ENCODE measurements at places on chromosomes 11 and 22. TPM values are rescaled to one million over a fixed set of nuclear protein-coding genes. Genes with fewer than 3 reads are reported as not detected.
A peak's percentile ranks its signal among the peaks of the same experiment; 100 is the strongest.

Gene LRRC56
- total RNA-seq = 0.19 TPM

Gene FHIP1B
- 22.6 TPM for total RNA-seq

Gene SLC22A25
- total RNA-seq = not detected

Gene OR8D4
- not detected for total RNA-seq

DNA sequence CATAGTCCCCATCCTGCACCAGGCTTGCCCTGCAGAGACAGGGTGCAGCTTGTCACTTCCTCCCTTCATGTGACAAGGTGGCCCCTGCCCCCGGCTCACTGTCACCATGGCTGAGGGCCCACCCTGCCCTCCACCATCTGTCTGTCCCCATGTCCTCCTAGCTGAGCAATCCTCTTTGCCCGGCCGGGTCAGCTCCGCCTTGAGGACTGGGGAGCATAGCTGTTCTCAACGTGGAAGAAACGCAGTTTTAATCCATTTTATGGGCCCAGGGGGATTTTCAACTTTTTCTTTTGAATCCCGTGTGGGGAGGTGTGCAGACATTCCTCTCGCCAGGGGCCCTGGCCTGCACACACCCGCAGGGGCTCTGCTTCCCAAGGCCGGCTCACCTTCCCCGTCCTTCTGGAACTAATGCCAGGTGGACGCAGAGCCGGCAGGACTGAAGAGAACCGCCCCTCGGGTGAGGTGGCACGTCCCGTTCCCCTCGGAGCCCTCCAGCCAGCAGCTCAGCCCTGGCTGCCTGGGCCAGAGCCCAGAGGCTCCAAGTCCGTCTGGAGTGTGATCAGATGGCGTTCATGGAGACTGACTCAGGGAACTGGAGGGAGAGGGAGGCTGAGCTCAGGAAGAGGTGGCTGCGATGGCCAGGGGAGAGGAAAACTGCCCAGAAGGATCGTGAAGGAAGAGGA, 1108.7 kb downstream of the BRD1 start:
- H3K4me3 ChIP-seq = no peak overlapping the region
- H3K4me1 ChIP-seq = no peaks in the 10 kb centered on the region
- peaks cover 61% of the 10 kb centered on the region for H3K27me3 ChIP-seq

DNA sequence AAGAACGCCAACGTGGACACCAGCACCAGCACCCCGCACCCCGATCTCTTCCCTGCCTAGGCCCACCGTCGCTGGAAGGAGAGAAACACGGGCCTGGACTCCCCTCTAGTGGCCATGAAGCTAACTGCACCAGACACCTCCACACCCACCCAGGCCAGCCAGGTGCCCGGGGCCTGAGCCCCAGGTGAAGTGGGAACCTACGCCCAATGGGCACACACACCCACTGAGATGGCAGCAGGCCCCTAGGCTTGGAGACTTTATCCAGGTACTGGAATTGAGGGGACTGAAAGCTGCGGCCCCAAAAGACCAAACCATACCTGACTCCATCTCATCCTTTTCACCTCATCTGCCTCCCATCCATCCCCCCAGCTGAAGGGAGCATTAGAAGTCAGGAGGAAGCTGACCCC, 81.0 kb downstream of the BUD13 start:
- no peaks in the 10 kb centered on the region for H3K27me3 ChIP-seq
- no peak overlapping the region for H3K27ac ChIP-seq

DNA sequence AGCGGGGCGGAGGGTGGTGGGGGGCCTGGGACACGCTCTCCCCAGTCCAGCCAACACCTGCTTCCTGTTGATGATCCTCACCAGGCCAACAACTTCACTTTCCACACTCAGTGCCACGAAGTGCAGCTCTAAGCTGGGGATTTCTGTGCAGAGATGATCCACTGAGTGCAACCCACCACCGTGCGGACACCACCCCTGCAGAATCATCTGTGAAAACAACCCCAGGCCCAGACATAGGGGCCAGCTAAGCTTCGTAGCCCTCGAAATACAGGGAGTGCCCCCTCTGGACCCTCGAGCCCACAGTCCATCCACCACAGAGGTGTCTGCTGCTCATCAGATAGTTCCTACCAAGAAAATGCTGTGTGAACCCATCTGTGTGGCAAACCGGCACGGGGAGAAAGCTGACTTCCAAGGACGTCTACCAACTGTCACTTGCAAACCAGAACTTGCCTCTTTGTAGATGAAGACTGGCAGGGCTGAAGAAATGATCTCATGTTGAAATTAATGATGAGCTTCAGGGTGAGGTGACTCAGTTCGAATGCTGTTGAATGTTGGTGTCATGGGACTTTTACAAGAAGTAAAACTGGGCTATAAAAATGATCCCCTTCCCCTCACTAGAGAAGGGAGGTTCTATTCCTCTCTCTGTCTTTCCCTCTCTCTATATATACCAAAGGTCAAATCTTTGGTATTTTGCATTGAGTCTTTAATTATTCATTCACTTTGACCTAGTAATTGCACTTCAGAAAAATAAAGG, 73.4 kb downstream of the MYEOV start:
- H3K36me3 ChIP-seq = no peaks in the 10 kb centered on the region
- H3K4me3 ChIP-seq = no peak overlapping the region
- peak; percentile 89 for DNase-seq

DNA sequence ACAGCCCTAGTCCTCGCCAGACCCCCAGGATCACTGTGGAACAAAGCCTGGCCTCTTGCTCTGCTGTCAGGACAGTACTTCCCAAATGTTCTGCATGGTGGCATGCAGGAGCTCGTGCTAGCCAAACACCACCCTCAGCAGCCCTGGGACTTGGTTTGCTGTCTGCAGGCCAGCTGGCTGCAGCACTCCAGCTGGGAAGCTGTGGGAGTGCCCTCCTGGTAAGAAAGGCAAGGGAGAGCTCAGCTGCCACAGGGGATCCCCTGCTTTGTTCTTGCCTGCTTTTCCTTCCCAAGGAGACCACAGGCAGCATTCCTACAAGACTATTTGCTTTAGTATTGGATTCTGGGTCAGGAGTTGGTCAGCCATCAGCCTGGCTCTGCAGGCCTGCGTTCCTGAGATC, 27.9 kb downstream of the TCIRG1 start:
- no peak overlapping the region for H3K4me3 ChIP-seq
- H3K27me3 ChIP-seq = no peaks in the 10 kb centered on the region
- H3K27ac ChIP-seq = no peak overlapping the region
- peaks cover 57% of the 10 kb centered on the region for H3K36me3 ChIP-seq
- DNase-seq = no peak

DNA sequence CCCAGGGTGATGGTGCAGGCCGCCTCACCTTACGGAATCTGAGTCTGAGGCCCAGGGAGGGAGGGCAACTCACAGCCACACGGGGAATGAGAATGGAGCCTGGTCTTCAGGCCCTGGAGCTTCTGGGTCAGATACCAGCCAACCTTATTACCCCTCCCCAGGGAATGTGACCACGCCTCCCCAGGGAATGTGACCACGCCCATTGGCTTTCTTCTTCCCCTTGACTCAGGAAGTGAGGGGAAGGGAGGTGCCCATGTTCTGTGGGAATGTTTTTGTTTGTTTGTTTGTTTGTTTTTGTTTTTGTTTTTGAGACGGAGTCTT, 57.5 kb upstream of the RBFOX2 start:
- DNase-seq = no peak
- no peaks in the 10 kb centered on the region for H3K36me3 ChIP-seq
- no peaks in the 10 kb centered on the region for H3K27me3 ChIP-seq
- H3K27ac ChIP-seq = no peak overlapping the region
- H3K4me3 ChIP-seq = no peak overlapping the region

- no peak overlapping the region for H3K27ac ChIP-seq
- H3K4me1 ChIP-seq = no peaks in the 10 kb centered on the region
- H3K36me3 ChIP-seq = no peaks in the 10 kb centered on the region
- H3K4me3 ChIP-seq = no peak overlapping the region
- DNase-seq = no peak
- H3K27me3 ChIP-seq = no peaks in the 10 kb centered on the region
Observed at GRCh38 chr11:124536520-124536919, 6.9 kb downstream of the OR8B12 start.

- H3K27ac ChIP-seq = no peak overlapping the region
- DNase-seq = no peak
- H3K4me1 ChIP-seq = peaks cover 5% of the 10 kb centered on the region
- no peaks in the 10 kb centered on the region for H3K27me3 ChIP-seq
- H3K4me3 ChIP-seq = no peak overlapping the region
Observed at GRCh38 chr11:90204832-90205646, 17.8 kb downstream of the CHORDC1 start.

DNA sequence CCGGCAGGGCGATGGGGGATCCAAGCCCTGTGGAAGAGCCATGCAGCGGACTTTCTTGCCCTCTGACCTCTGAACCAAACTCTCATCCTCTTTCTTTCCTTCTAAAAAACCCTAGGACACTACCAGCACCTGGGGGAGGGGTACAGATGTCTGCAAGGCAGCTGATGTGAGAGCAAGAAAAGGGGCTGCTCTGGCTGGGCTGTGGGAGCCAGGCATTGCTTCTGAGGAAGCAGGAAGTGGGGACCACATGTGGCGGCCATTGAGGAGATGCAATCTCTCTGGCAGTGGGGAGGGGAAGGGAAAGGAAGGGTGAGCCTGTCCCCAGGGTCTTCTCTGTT, 36.0 kb downstream of the FAM83F start:
- no peak overlapping the region for H3K27ac ChIP-seq
- no peak for DNase-seq
- no peaks in the 10 kb centered on the region for H3K36me3 ChIP-seq
- no peaks in the 10 kb centered on the region for H3K27me3 ChIP-seq

- H3K27ac ChIP-seq = peak overlapping the region; percentile 77
- no peaks in the 10 kb centered on the region for H3K36me3 ChIP-seq
- H3K4me1 ChIP-seq = peaks cover 45% of the 10 kb centered on the region
- no peaks in the 10 kb centered on the region for H3K27me3 ChIP-seq
- H3K4me3 ChIP-seq = no peak overlapping the region
Observed at GRCh38 chr11:61978703-61979661, 11.5 kb upstream of the FTH1 start.

GRCh38 chr11:83475760-83476159, 189.6 kb upstream of the CCDC90B start:
- H3K27ac ChIP-seq = no peak overlapping the region
- no peak for DNase-seq
- no peaks in the 10 kb centered on the region for H3K27me3 ChIP-seq

DNA sequence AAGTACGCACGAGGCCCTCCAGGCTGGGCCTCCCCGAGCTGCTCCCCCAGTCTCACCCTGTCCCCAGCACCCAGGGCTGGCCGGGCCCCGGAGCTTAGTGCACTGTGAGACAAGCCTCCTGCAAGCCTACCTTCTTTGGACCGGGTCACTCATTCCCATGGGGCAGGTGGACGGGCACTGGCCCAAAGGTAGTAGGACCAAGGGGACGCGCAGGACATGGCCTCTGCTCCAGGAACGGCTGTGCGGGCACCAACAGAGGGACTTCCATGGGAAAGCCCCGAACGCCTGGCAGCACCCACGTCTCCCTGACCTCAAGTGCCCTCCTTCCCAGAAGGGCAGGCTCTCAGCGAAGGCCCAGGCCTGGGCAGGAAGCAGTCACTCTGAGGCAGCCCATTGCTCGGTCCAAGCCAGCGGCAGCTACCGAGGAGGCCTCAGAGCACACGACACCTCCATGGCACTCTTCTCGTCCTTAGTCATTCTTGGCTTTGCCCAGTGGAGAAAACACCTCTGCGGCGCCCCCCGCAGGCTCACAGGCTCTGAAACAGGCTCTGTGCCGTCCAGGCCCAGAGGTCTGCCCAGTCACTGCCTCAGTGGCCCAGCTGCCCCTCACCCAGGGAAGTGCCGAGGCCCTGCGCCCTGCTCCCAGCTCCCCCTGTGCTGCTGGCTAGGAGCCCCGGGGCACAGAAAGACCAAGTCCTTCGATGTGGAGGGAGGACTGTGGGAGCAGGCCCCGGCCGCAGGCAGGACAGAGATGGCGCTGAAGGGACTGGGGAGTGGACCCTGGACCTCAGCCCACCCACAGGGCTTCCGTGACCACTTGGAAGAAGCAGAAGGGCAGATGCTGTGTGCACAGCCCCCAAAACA, 3.8 kb downstream of the MOB2 start:
- peaks cover 100% of the 10 kb centered on the region for H3K4me1 ChIP-seq
- H3K36me3 ChIP-seq = peaks cover 30% of the 10 kb centered on the region
- DNase-seq = no peak
- H3K27ac ChIP-seq = peak overlapping the region; percentile 92
- no peaks in the 10 kb centered on the region for H3K27me3 ChIP-seq

GRCh38 chr11:133830931-133831907, 14.1 kb downstream of the SPATA19 start:
- no peak overlapping the region for H3K4me3 ChIP-seq
- no peak overlapping the region for H3K27ac ChIP-seq
- no peaks in the 10 kb centered on the region for H3K36me3 ChIP-seq

- H3K27me3 ChIP-seq = no peaks in the 10 kb centered on the region
- no peak for DNase-seq
- no peaks in the 10 kb centered on the region for H3K36me3 ChIP-seq
Observed at GRCh38 chr11:20029193-20029592, 131.1 kb downstream of the DBX1 start.

DNA sequence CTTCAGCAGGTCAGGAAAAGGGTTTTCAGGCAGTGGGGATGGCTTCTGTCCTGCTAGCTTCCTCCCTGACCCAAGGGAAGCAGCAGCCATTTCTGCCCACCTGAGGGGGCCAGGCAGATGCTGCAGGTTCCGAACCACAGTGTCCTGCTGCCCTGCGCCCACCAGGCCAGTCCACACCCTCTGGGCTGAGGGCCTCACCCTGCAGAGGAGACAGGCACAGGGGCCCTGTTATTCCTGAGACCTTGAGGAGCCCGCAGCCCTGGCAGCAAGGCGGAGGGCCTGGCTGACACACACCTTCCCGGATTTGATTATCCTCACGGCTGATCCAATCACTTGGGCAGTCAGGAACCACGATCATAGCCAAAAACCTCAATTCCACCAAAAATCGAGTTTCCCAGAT, 725.8 kb downstream of the BRD1 start:
- no peaks in the 10 kb centered on the region for H3K27me3 ChIP-seq
- H3K36me3 ChIP-seq = no peaks in the 10 kb centered on the region
- H3K4me1 ChIP-seq = no peaks in the 10 kb centered on the region
- H3K27ac ChIP-seq = no peak overlapping the region
- no peak overlapping the region for H3K4me3 ChIP-seq

GRCh38 chr11:62443390-62444235, 24.8 kb downstream of the SCGB1A1 start:
- H3K4me3 ChIP-seq = peak overlapping the region; percentile 60
- DNase-seq = no peak
- no peaks in the 10 kb centered on the region for H3K36me3 ChIP-seq
- peak overlapping the region; percentile 92 for H3K27ac ChIP-seq

GRCh38 chr11:61126256-61126655, 24.0 kb downstream of the CD5 start:
- H3K27ac ChIP-seq = no peak overlapping the region
- H3K36me3 ChIP-seq = no peaks in the 10 kb centered on the region
- no peak overlapping the region for H3K4me3 ChIP-seq
- H3K4me1 ChIP-seq = peaks cover 36% of the 10 kb centered on the region
- no peaks in the 10 kb centered on the region for H3K27me3 ChIP-seq
- no peak for DNase-seq

DNA sequence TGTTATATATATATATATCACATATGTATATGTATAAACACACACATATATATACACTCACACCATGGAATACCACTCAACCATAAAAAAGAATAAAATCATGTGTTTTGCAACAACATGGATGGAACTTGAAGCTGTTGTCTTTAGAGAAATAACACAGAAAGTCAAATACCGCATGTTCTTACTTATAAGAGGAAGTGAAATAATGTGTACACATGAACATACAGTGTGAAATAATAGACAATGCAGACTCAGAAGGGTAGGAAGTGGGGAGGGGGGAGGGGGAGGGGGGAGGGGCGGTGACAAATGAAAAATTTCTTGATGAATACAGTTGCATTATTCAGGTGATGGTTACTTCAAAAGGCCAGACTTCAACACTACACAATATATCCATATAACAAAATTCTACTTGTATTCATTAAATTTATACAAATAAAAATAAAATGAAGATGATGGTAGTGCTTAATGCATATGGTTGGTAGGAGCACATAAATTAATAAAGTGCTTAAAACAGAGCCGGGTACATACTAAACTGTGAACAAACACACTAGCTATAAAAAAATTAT, 5.8 kb upstream of the OR5B2 start:
- H3K36me3 ChIP-seq = no peaks in the 10 kb centered on the region
- no peak for DNase-seq
- H3K27me3 ChIP-seq = no peaks in the 10 kb centered on the region
- no peaks in the 10 kb centered on the region for H3K4me1 ChIP-seq
